ENCODE measurements at places on chromosomes 5 and 9.

DNA sequence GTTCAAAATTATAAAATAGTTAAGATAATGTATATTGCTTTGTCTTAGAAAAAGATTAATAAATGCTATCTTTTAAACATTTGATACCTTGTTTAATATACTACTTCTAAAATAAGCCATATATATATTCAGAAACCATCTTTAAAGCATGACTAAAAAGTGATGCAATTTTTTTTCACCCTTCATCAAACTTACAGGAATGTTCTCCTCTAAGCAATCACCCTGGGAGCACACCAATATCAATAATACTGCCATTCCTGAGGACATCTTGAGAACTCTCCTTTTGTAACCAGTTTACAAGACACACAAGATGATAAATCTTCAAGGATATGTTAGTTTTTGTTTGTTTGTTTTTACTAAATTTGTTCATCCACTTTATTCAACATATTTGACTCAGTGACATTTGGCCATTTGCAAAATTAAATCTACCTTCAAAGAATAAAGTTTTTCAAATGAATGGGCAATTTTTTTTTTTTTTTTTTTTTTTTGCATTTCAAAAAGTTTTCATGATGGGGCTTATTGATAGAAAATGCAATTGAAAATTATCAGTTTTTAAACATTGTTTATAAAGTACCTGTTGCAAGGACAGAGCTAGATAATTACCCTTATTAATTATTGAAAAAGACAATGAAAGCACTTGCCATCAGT, 17.2 kb downstream of the FOXD1 start:
- DNase-seq, result no peak

- no peak for DNase-seq
These were observed 217.9 kb downstream of the ENC1 start for GRCh38 chr5:74422671-74423070.

- no peak for DNase-seq
These were observed 226.6 kb upstream of the PPP1R2B start for GRCh38 chr5:156623381-156624040.

GRCh38 chr5:132136906-132137305, 63.3 kb downstream of the CSF2 start:
- no peak for DNase-seq

DNA sequence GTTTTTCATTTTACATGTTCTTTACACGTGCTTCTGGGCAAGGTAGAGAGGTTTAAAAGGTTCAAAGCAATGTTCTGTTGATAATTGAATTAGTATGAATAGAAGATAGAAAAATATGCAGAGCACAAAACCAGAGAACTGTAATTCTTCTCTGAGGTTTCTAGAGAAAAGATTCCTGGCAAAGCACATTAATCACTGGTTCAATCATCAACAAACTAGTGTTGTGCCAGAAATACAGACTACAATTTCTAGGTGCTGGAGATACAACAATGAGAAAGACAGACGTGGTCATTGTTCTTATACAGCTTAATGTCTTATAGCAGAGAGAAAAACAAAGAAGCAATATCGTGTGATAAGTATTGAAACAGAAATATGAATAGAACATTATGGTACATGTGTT, 25.5 kb downstream of the MEGF9 start:
- DNase-seq, result no peak

- DNase-seq, result no peak
These were observed 143.9 kb upstream of the SLC1A3 start for GRCh38 chr5:36462295-36463021.

DNA sequence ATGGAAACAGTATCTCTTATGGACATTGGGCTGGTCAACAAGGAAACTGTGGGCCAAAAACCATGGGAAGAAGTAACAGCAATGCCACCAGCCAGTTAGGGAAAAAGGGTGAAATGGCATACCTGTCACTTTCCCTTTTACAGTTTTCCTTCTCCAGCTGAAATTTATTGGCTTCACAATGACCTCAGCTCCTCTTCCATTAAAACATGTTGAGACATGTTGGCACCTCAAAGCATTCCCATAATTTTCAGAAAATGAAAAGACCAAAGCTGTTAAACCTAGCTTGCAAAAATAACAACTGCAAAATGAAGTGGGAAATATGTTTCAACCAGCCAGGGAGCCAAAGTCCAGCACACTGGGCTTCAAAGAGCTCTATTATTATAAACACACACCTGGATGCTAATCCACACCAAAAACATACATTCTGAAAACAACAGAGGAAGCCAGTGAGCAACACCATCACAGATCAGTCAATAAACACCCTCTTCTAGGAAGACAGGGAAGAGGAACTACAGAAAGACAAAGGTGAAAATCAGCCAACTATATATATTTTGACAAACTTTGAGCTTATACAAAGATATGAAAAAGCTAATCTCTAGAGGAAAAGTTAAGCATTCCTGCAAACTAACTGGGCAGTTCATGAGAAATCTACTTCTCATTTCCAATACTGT, 78.4 kb upstream of the PTGER4 start:
- no peak for DNase-seq

- no peak for DNase-seq
These were observed 726.5 kb upstream of the RIOK2 start for GRCh38 chr5:97909541-97909940.

GRCh38 chr5:64213531-64213930, 47.9 kb downstream of the RNF180 start:
- no peak for DNase-seq

- no peak for DNase-seq
These were observed 234.4 kb upstream of the MPDZ start for GRCh38 chr9:13513716-13514444.

DNA sequence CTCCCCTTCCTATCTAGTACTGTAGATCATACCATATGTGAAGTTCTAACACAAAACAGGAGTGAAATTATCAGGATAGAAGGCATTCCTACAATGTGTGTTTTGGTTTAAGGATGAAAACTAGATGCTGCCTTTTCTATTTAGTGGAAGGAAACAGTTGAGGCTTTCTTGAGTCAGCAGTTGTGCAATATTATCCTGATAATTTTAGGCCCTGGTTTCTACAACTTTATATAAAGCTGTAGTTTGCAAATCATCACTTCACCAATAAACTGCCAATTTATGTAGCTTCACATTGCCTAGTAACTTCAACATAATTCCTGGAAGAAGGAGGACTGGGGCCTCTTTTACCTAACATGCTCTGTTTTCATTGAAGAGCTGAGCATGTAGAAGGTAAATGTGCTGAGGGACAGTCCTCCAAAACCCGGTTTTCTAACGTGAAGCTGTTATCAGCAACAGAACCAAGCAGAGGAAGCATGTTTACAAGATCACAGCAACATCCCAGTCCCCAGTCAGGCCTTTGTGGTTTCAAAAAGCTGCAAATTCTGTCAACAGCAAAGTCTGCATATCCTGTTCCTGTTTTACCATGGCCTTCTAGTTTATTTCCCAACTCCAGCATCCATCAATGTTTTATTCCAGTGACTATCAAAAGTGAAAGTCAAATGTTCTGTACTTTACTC, 513.4 kb upstream of the MEF2C start:
- no peak for DNase-seq

DNA sequence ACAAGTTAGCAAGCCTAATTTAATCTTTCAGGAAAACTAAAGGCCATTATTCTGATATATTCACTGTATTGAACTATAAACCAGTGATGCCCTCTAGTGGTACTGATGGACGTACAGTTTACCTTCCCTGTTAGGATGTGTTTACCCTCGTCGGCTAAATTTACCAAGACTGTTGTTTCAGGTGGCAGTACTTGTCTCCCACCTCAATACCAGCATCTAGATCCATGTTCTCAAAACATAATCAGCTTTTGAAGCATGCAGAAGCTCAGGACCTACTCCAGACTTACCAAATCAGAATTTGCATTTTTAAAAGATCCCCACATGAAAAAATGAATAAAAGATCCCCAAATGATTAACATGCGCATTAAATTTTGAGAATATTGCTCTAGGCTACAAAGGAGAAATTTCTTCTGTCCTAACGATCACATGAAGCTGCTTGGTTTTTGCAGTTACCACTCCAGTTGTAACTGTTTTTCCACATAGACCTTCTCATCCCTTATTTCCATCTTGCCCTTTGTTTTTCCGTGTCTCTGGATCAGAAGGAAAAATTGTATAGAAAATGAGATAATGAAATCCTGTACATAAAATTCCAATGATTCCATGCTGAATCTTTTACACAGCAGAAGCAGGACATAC, 3.2 kb upstream of the BAAT start:
- no peak for DNase-seq

GRCh38 chr5:68279984-68280383, 64.4 kb downstream of the PIK3R1 start:
- no peak for DNase-seq

DNA sequence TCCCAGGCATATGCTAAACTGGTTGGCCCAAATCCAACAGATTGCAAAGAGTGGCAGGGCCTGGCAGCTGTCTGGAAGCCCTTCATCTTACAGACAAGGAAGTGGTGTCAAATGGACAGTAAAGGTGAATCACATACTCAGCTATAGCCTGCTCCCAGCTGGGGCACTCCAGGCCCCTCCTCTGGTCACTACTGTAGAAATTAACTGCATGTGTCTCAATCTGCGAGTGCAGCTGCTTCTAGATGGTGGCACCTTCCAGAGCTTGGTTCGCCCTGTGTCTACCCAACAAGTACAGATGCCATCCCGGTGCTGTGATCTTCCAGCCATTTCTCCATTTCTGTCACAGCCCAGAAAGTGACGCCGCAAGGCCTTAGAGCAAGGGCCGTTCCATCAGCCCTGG, 50.2 kb downstream of the OTULIN start:
- DNase-seq, result no peak

- DNase-seq, result no peak
These were observed 13.0 kb downstream of the SLC4A9 start for GRCh38 chr5:140372971-140373487.

- DNase-seq, result no peak
These were observed 7.7 kb upstream of the OCLN start for GRCh38 chr5:69484891-69485290.

GRCh38 chr9:83625178-83625577, 2.2 kb downstream of the IDNK start:
- no peak for DNase-seq
